ENCODE measurements at places on chromosomes 4 and X. TPM values are rescaled to one million over a fixed set of nuclear protein-coding genes. Genes with fewer than 3 reads are reported as not detected.

FHDC1 gene
- total RNA-seq, result 0.33 TPM

DNA sequence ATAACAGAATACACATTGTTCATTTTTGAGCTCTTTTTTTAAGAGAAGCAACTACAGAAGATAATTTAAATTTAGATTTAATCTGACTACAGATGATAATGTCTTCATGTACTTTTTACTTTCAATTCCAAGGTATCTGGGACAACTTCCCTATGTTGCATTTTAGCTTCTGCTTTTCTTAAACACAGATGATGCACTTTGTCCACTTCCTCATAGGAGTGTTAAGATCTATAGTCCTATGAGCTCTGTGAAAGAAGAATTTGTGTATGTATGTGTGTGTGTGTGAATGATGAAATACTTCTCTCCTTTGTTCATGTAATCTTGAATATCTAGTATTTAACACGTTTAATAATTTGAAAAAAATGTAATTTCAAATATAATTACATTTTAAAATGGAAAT lies 5.3 kb upstream of the FHIP1A start:
- peaks cover 10% of the 10 kb centered on the region for H3K4me1 ChIP-seq
- H3K36me3 ChIP-seq, result no peaks in the 10 kb centered on the region
- no peaks in the 10 kb centered on the region for H3K27me3 ChIP-seq
- DNase-seq, result no peak
- no peak overlapping the region for H3K27ac ChIP-seq
- no peak overlapping the region for H3K4me3 ChIP-seq

UGT2B7 gene
- not detected for total RNA-seq

NSG1 gene
- total RNA-seq, result 14.4 TPM

- DNase-seq, result no peak
- no peaks in the 10 kb centered on the region for H3K4me1 ChIP-seq
- no peak overlapping the region for H3K27ac ChIP-seq
- H3K36me3 ChIP-seq, result no peaks in the 10 kb centered on the region
These were observed 4.6 kb upstream of the ERCC6L start for GRCh38 chrX:72243472-72243871.

DNA sequence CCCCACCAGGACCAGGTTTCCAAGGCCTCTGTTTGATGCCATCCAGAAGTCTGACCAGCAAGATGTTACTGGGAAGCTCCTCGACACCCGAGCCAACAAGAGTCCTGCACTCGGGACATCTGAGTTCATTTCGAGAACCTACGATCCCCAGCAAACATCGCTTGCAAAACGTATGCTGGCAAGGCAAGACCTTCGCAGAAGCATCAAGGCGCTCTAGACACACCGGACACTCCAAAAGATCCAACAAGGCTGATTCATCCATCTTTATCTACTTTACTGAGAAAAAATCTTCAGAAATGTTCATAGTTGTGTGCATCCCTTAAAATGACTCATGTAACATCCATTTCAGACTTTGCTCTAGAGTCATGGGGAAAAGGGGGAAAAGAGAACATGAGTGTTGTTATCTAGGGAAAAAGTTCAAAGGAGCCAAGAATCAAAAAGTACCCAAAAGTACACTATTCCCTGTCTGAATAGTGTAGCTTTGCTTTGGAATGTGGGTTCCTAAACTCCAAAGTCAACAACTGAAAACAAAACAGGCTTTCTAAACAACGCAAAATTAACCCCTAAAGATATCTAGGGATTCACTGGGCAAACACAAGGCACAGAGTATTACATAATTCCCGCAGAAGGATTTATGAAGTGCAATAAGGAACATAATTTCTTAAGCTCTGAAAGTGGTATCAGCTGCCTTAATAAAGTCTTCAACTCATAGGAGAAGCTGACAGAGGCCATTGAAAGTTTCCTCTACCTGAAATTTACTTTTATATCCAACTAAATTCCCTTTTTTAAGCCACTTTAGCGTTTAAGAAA lies 1.6 kb downstream of the SH3RF1 start:
- H3K36me3 ChIP-seq, result no peaks in the 10 kb centered on the region
- peaks cover 48% of the 10 kb centered on the region for H3K4me1 ChIP-seq

DNA sequence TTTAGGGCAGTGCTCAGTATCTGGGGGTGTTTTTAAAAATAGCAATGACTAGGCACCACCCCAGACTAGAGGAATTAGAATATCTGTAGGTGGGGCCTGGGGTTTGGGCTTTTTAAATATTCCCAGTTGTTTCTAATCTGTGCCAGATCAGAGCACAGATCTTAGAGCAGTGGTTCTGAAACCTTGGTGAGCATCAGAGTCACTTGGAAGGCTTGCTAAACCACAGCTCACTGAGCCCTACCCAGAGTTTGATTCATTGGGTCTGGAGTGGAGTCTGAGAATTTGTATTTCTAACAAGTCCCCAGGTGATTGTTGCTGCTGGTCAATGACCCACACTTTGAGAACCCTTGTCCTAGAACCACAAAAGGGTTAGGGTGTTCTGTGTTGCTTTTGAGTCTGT lies 16.7 kb downstream of the HADH start:
- H3K4me1 ChIP-seq, result no peaks in the 10 kb centered on the region
- peaks cover 10% of the 10 kb centered on the region for H3K36me3 ChIP-seq
- no peaks in the 10 kb centered on the region for H3K27me3 ChIP-seq
- peak overlapping the region; percentile 13 for H3K27ac ChIP-seq
- DNase-seq, result no peak

DNA sequence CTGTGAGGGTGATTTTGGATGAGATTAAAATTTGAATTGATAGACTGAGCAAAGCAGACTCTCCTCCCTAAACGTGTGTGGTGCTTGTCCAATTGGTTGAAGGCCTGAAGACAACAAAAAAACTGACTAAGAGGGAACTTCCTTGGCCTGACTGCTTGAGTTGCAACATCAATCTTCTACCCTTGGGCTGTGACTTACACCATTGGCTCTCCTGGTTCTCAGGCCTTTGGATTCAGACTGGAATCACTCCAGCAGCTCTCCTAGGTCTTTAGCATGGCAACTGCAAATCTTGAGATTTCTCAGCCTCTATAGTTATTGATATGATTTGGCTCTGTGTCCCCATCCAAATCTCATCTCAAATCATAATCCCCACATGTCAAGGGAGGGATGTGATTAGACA lies 49.7 kb upstream of the IGFBP7 start:
- DNase-seq, result no peak
- no peak overlapping the region for H3K4me3 ChIP-seq
- H3K4me1 ChIP-seq, result peaks cover 8% of the 10 kb centered on the region
- no peaks in the 10 kb centered on the region for H3K36me3 ChIP-seq
- H3K27ac ChIP-seq, result no peak overlapping the region
- no peaks in the 10 kb centered on the region for H3K27me3 ChIP-seq
